ENCODE measurements at places on chromosomes 6 and 20.

DNA sequence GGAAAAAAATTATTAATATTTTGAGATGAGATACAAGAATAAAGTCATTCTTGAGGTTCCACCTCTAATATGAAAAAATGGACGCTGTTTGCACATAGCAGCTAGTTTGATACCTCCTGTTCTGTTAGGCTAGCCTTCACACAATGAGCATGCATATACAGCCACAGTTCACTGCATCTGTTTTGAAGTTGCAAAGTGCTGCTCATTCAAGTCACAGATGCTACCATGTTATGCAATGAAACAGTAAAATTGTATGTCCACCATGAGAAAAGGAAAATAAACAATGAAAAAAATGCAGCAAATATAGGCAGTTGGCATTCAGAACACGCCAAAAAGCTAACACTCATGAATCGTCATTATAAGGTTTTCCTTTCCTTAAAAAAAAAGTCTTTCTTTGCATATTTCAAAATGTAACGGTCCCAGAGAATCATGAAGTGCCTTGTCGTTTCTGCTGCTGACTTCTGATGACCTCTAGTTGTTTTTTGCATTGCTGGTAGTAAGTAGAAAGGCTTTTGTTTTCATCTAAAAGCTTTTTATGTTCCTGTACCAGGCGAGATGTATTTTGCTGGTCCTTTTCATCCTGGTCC is 70.7 kb downstream of the MAP3K7 start:
- no peak for DNase-seq

DNA sequence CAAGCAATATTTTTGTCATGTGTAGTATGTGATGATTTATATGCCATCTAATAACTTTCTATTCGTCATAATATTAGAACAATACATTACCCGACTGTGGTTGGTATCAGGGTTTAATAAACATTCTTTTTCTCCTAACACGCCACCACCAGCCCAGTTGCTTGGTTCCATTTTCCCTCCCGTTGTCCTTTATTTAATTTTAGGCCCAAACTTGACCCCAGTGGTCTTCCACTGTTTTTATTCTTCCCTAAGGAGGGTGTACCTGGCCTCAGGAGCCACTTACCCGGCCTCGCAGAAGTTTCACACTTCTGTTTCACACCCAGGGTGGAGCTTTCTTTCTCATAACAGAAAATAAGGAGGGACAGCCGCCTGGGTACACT is 33.1 kb upstream of the PIM1 start:
- DNase-seq, result no peak

DNA sequence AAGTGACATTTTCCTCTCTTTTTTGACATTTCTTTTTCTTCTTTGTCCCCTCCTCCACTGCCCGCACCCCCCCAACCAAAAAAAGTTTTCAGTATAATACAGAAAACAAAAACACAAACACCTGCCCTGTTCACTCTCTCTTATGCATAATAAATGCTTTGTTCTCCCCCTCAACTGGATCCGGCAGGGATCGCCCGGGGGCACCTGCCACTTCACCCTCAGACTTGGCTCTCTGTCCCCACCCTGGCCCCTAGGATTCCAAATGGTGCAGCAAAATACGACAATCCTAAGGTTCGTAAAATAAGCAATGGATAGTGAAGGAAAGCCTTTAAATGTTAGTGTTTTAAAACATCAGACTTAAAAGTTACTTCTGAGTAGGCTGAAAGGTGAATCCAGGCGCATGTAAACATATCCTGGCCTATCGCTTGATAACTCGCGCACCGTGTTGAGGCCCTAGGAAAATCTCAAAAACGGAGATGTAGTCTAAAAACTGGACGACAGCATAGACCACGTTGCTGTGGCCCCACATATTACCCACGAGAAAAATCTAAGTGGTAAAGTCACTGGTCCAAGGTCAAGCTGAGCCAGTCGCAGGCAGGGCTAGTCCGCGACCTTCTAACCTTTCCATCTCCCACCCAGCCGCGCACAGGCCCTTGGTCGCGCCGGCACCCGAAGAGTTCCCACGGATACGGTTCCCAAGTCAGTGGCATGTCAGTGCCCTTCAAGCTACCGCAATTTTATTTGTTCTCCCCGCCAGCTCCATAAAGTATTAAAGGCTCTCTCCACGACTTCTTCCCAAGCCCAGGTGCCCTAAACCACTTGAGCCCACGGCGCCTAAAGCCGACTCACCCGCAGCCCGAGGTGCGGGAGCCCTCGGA is 130.8 kb downstream of the OGFRL1 start:
- DNase-seq, result no peak

- no peak for DNase-seq
These were observed 707 bp downstream of the MAN1A1 start for GRCh38 chr6:119348748-119349360.

DNA sequence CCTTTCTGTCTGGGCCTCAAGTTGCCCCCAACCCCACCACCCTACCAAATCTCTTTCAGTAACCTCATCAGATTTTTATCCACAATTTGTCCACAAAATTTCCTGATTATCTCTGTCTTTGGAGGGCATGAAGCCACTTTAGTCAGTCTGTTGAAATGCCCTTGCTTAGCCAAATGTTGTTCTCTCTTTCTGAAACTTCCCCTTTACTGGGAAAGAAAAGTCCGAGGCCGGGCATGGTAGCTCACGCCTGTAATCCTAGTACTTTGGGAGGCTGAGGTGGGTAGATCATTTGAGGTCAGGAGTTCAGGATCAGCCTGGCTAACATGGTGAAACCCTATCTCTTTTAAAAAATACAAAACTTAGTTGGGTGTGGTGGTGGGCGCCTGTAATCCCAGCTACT is 33.8 kb downstream of the TOMM6 start:
- no peak for DNase-seq

- no peak for DNase-seq
These were observed 18.3 kb downstream of the CAPN11 start for GRCh38 chr6:44176762-44177509.

DNA sequence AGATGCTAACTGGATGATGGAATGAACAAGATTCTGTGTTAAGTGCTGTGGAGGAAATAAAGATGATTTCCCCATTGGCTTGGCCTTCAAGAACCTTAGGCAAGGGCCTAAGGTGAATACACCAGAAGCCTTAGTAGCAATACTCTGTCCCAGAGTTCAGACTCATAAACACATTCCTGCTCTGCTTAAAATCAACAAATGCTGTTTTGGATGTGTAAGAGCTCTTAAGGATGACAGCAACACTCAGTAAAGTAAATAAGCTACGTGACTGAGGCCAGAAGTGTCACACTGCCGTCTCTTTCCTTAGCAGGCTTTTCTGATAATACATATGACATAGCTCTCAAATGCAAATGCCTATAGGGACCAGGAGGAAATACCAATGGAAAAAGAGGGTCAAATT is 90.6 kb downstream of the EYA2 start:
- DNase-seq, result no peak

DNA sequence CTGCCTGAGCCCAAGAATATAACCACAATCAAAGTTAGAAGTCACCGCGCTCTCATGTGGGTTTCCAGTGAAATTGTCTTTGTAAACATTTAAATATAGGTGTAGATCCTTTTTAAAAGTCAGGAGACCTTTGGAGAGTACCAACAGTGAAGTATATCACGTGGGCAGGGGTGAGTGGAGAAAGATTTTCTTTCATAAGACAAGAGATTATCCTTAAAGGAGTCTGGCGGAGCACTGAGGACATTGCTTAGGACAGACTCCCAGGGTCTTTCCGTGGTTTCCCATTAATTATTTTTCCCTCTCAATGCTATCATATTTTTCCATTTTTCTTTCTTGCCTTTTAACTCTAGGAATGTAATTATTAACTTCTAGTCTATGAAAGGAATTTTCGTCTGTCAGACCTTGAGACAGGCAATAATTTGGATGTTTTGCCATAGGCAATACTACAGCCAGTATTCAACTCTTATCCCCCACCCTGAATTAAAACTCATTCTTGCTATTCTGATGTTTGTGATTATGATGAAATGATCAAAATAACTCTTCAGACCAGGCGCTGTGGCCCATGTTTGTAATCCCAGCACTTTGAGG is 31.4 kb downstream of the DCBLD1 start:
- DNase-seq, result no peak

DNA sequence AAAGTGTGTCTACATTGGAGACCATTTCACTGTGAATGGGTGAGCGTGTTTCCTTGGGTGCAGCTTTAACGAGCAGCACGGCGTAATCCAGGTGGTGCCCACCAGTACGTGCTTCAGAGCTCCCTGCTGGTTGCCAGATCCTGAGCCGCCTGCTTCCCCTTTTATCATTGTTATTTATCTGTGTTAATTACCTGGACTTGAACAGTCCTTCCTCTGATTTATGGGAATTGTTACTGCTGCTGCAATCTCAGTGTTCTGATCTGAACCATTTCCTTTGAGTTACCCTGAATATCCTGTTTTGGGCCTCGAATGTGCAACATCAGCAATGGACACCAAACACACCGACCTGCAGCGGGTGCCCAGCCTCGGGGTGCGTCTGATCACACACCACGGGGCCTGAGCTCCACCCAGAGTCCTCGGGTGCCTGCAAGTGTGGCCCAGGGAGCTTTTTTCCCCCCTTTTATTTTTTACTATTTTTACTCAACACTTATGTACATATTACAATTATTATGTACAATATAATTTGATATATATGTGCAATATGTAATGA is 81.3 kb downstream of the RPP40 start:
- no peak for DNase-seq

- DNase-seq, result no peak
These were observed 7.3 kb downstream of the DLGAP4 start for GRCh38 chr20:36313476-36313875.

DNA sequence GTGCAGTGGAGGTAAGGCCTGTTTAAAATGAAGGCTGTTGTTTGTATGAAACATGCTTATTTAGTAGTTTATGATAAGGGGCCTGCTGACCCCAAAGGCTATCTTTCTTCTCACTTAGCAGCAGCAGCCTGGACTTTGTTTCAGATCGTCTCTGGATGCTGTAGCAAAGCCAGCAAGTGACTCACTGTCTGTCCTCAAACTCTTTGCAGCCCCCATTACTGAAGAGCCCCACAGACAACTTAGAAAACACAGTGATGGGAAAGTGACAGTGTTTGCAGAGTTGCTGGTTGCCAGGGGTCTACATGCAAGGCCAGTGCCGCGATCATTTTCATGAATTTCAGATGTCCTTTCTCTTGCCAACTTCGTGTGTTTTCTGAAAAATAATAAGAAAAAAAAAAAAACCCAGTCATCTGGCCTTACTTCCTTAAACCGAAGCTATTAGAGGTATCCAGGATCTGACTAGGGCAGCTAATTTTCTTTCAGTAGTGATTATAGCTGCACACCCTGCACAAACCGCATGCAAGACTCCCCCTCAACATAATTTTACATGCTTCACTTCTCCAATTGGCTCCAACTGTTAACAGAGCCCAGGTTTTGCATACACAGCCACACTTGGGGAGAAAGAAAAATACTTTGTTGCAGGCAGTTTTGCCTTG is 11.6 kb upstream of the F13A1 start:
- DNase-seq, result no peak

DNA sequence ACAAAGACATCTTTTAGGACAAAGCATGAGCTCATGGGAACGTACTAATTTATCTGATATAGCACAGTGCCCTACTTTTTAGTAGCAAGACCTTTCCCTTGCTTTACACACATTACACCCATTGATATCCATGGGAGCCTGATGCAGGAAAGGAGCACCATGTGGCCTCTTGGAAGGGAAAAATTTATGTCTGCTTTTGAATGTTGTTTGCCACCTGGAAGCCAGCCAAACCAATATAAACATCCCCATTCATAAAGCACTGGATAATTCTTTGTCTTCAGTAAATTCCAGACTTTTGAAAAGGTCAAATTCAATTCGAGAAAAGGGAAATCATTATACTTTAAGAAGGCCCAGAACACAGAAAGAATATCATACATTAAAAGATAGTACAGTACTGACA is 152.3 kb upstream of the BEND6 start:
- DNase-seq, result no peak

DNA sequence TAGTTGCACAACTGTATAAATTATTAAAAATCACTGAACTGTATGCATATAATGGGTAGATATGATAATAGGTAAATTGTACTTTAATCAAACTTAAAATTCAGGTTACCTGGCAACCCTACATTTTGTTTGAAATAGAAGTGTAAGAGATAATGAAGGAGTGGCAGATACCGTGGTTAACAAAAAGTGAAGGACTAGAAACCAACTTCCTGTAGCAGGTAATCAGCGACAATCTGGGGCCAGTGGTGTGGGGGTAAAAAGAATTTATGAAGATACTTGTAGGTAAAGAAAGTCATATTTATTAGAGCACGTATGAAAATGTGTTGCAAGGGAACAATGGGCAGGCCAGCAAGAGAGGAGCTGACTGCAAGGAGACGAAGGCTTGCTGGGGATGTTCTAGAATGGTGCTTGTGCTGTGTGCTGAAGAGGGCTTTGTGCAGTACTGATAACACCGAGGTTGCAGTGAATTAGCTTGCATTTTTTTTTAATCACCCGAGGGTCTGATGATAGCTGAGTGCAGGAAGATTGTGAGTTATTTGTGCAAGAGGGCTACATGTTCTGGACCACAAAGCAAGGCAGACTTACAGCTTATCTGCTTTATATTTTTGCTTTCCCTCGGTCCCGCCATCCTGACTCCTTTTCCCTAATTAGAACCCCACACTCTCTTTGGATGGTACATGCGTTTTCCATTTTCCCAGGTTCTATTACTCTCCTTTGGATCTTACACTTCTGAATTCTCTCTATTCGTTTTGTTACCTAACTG is 4.6 kb upstream of the ENPP1 start:
- no peak for DNase-seq

- no peak for DNase-seq
These were observed 68.8 kb downstream of the EYS start for GRCh38 chr6:65638047-65638831.

- DNase-seq, result no peak
These were observed 19.2 kb upstream of the STK38 start for GRCh38 chr6:36566418-36566905.

DNA sequence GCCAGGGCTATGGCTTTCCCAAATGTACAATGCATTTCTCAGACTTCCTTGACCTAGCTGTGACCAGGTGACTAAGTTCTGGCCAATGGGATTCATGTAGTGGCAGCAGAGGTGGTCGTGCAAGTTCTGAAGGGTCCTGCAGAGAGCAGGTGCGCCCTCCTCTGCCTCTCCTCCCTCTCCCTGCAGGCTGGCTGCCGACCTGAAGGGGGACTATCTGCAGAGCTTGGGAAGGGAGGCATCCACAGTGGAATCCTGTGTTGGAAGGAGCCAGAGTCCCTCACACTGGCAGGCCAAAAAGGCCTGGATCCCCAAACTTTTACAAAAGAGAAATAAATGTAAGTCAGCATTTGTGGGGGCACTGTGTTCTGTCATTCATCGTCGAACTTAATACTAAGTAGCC is 66.6 kb downstream of the CDH26 start:
- no peak for DNase-seq

GRCh38 chr6:22467645-22468044 is 101.7 kb upstream of the HDGFL1 start:
- no peak for DNase-seq
